ENCODE measurements at places on chromosomes 6 and 20. TPM values are rescaled to one million over a fixed set of nuclear protein-coding genes. Genes with fewer than 3 reads are reported as not detected.

The FILIP1 gene
- total RNA-seq, result 13.6 TPM

The OR2H1 gene
- not detected for total RNA-seq

The SLC17A9 gene
- total RNA-seq, result 30.0 TPM

The PNLDC1 gene
- total RNA-seq, result not detected

The PRL gene
- not detected for total RNA-seq

The FKBP1C gene
- total RNA-seq, result not detected

The ZNF311 gene
- total RNA-seq, result not detected

The ANKEF1 gene
- 9.0 TPM for total RNA-seq

The HAO1 gene
- total RNA-seq, result not detected

The SRSF12 gene
- total RNA-seq, result 0.53 TPM

The SLC25A27 gene
- total RNA-seq, result 11.7 TPM

GRCh38 chr20:35059110-35059509, 33.5 kb downstream of the TRPC4AP start:
- H3K27me3 ChIP-seq, result no peaks in the 10 kb centered on the region
- no peaks in the 10 kb centered on the region for H3K36me3 ChIP-seq
- no peak for DNase-seq
- no peak overlapping the region for H3K4me3 ChIP-seq
- peaks cover 3% of the 10 kb centered on the region for H3K4me1 ChIP-seq
- no peak overlapping the region for H3K27ac ChIP-seq

GRCh38 chr6:106064756-106065155, 21.4 kb upstream of the PRDM1 start:
- H3K27ac ChIP-seq, result no peak overlapping the region
- no peaks in the 10 kb centered on the region for H3K4me1 ChIP-seq
- no peak for DNase-seq

GRCh38 chr20:63072991-63073737, 66.4 kb upstream of the BHLHE23 start:
- no peaks in the 10 kb centered on the region for H3K36me3 ChIP-seq
- no peak overlapping the region for H3K27ac ChIP-seq
- H3K4me3 ChIP-seq, result no peak overlapping the region
- DNase-seq, result no peak

GRCh38 chr6:37258405-37259105, 611 bp upstream of the TMEM217 start:
- H3K27ac ChIP-seq, result peak overlapping the region; percentile 88
- peak overlapping the region; percentile 90 for H3K4me3 ChIP-seq
- H3K27me3 ChIP-seq, result no peaks in the 10 kb centered on the region
- H3K36me3 ChIP-seq, result no peaks in the 10 kb centered on the region

- no peak overlapping the region for H3K27ac ChIP-seq
- H3K27me3 ChIP-seq, result no peaks in the 10 kb centered on the region
- H3K4me1 ChIP-seq, result no peaks in the 10 kb centered on the region
- no peaks in the 10 kb centered on the region for H3K36me3 ChIP-seq
- no peak overlapping the region for H3K4me3 ChIP-seq
Measured at GRCh38 chr6:34723203-34723602, 26.6 kb upstream of the ILRUN start.

GRCh38 chr6:37483252-37483901, 16.3 kb downstream of the CCDC167 start:
- no peaks in the 10 kb centered on the region for H3K4me1 ChIP-seq
- no peak overlapping the region for H3K4me3 ChIP-seq
- H3K27me3 ChIP-seq, result no peaks in the 10 kb centered on the region
- H3K27ac ChIP-seq, result no peak overlapping the region
- H3K36me3 ChIP-seq, result peaks cover 52% of the 10 kb centered on the region
- no peak for DNase-seq

- H3K27me3 ChIP-seq, result no peaks in the 10 kb centered on the region
- no peak for DNase-seq
- H3K4me1 ChIP-seq, result no peaks in the 10 kb centered on the region
- H3K36me3 ChIP-seq, result no peaks in the 10 kb centered on the region
Measured at GRCh38 chr20:44678990-44679611, 27.6 kb upstream of the ADA start.

GRCh38 chr20:57663681-57664451, 43.6 kb upstream of the ZBP1 start:
- no peak overlapping the region for H3K27ac ChIP-seq
- H3K4me3 ChIP-seq, result no peak overlapping the region
- H3K36me3 ChIP-seq, result peaks cover 6% of the 10 kb centered on the region

DNA sequence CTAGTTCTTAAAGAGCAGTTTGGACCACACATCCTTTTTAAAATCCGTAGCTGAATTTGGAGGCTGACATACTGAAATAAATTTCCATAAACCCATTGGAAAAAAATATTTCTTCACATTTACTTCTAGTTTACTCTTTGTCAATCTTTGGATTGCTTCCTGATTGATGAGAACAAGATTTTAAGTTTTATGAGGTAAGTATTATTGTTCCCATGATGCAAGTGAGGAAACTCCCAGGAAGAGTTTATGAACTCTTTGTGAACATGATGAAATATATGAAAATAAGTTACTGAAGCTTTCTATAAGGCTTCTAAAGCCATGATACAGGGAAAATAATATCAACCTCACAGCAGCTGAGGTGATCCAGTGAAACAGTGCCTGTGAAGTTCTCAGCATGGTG, 320.0 kb downstream of the GJA1 start:
- no peak overlapping the region for H3K4me3 ChIP-seq
- no peaks in the 10 kb centered on the region for H3K27me3 ChIP-seq
- H3K27ac ChIP-seq, result no peak overlapping the region
- no peak for DNase-seq
- no peaks in the 10 kb centered on the region for H3K4me1 ChIP-seq

GRCh38 chr6:139099984-139100383, 34.9 kb upstream of the HECA start:
- H3K27me3 ChIP-seq, result no peaks in the 10 kb centered on the region
- H3K36me3 ChIP-seq, result no peaks in the 10 kb centered on the region
- H3K4me1 ChIP-seq, result no peaks in the 10 kb centered on the region
- H3K27ac ChIP-seq, result no peak overlapping the region

DNA sequence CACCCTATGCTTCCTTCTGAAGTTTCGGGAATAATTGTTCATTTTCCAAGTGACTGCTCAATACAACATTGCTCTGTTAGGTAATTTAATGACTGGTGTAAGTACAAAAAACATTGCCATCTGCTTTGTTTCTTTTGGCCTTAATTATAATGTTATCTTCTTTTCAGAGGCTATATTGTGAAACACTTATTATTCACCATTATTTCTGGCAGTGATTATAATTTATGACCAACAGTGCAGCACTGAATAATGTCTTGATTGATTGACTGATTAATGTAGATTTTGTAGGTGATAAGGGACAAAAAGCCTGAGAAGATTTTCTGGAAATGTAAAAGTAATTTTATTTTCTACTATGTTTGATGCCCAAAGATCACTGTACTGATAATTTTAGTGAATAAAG, 377.7 kb downstream of the PLCB1 start:
- no peaks in the 10 kb centered on the region for H3K36me3 ChIP-seq
- H3K27ac ChIP-seq, result no peak overlapping the region
- H3K4me1 ChIP-seq, result no peaks in the 10 kb centered on the region
- DNase-seq, result no peak
- no peaks in the 10 kb centered on the region for H3K27me3 ChIP-seq
- H3K4me3 ChIP-seq, result no peak overlapping the region

- H3K27me3 ChIP-seq, result no peaks in the 10 kb centered on the region
- no peaks in the 10 kb centered on the region for H3K36me3 ChIP-seq
- no peak overlapping the region for H3K4me3 ChIP-seq
- peak overlapping the region; percentile 88 for H3K27ac ChIP-seq
- DNase-seq, result no peak
- no peaks in the 10 kb centered on the region for H3K4me1 ChIP-seq
Measured at GRCh38 chr6:25172819-25173218, 106.4 kb upstream of the CARMIL1 start.

GRCh38 chr6:13157293-13157692, 171.0 kb downstream of the TBC1D7 start:
- no peak overlapping the region for H3K4me3 ChIP-seq
- H3K4me1 ChIP-seq, result no peaks in the 10 kb centered on the region
- H3K36me3 ChIP-seq, result no peaks in the 10 kb centered on the region
- no peak for DNase-seq

DNA sequence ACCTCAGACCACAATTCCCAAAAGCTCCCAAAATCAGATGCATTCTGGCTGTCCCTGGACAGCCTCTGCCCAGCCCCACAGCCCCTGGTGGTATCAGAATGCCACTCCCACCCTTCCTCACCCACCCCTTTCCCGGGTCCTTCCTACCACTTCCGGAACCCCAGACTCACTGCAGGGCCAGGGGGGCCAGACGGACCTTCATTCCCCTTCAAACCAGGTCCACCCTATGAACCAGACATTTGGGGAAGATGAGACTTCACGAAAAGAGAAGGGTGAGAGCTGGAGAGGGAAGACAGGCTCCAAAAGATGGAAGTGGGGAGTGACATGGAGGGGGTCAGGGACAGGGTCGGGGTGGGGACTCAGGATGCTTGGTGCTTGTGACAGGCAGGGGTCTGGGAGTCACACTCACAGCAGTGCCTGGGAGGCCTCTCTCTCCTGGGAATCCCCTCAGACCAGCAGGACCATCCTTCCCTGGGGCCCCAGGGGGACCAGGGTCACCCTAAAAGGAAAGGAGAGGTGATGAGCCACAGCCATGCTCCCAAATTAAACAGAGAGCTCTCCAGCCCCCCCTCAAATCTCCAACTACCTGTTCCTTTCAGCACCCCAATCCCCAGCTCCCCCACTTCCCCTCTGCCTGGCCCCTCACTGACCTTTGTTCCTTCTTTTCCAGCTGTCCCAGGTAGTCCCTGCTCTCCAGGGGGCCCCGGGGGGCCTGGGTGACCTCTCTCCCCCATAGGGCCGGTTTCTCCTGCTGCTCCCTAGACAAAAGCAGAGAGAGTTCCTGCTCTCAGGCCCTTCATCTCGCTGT, 20.2 kb downstream of the COL11A2 start:
- H3K4me3 ChIP-seq, result no peak overlapping the region
- H3K27me3 ChIP-seq, result no peaks in the 10 kb centered on the region
- DNase-seq, result no peak
- H3K27ac ChIP-seq, result no peak overlapping the region

- no peaks in the 10 kb centered on the region for H3K4me1 ChIP-seq
- no peaks in the 10 kb centered on the region for H3K36me3 ChIP-seq
- no peaks in the 10 kb centered on the region for H3K27me3 ChIP-seq
- no peak overlapping the region for H3K27ac ChIP-seq
Measured at GRCh38 chr20:60453388-60454246, 495.4 kb downstream of the CDH26 start.

DNA sequence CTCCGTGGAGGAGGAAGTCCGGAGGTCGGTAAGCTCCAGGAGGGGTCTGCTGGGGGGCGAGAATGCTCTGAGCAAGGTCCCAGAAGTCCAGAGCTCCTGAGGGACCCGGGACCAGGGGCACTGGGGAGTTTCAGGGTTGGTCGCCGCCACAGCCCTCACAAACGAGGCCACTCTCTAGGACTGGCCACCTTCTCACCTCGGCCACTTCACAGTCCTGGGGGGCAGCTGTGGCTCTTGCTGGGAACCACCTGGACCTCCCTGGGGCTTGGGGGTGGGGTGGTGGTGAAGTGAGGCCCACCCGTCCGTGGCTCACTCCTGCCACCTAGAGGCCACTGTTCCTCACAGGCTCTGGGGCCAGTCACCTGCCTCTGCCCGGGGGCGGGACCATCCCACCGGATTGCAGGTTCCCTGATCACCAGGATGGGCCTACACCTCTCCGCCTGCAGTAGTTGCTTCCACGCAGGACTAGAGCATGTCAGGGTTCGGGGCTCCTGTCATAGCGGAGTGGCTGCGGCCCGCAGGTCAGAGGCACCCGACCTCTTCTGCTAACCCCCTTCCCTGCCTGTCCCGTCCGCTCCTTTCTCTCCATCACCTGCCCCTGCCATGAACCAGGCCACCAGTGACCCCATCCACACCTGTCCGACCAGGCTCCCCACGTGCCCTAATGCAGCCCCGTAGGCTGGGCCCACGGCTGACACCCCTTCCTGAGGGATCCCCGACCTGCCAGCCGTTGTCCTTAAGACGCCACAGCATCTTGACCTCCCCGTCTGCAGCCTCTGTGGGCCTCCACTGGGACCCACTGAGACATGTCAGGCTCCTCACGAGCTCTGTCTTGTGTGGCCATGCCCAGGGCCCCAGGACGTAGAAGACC, 5.1 kb upstream of the TCEA2 start:
- DNase-seq, result no peak
- H3K27ac ChIP-seq, result peak overlapping the region; percentile 36
- H3K36me3 ChIP-seq, result no peaks in the 10 kb centered on the region
- no peak overlapping the region for H3K4me3 ChIP-seq
- no peaks in the 10 kb centered on the region for H3K27me3 ChIP-seq
- peaks cover 4% of the 10 kb centered on the region for H3K4me1 ChIP-seq

DNA sequence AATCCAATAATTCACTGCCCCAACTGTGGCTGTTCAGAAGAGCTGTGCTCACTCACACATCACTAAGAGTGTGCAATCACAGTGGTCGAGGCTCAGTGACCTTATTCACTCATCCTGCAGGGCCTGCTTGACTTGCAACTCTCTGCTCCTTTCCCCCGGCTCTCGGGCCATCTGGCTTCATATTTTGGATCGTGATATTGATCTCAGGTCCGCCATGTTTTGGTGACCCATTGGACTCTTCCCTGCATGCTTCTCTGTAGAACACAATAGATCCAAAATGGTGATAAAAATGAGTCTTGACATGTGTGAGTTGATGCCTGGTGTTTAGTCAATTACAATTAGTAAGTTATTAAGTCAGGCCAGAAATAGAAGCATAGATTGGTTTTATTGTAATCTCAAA, 313.9 kb upstream of the SOX4 start:
- H3K4me1 ChIP-seq, result no peaks in the 10 kb centered on the region
- DNase-seq, result no peak
- H3K27me3 ChIP-seq, result no peaks in the 10 kb centered on the region
- no peaks in the 10 kb centered on the region for H3K36me3 ChIP-seq
- H3K27ac ChIP-seq, result no peak overlapping the region

GRCh38 chr20:58709703-58710039, 17.1 kb downstream of the NPEPL1 start:
- no peak overlapping the region for H3K27ac ChIP-seq
- peaks cover 30% of the 10 kb centered on the region for H3K36me3 ChIP-seq
- no peak for DNase-seq
- no peak overlapping the region for H3K4me3 ChIP-seq

GRCh38 chr20:61936701-61937131, 129.0 kb downstream of the TAF4 start:
- no peak for DNase-seq
- no peak overlapping the region for H3K4me3 ChIP-seq
- H3K36me3 ChIP-seq, result no peaks in the 10 kb centered on the region
- H3K4me1 ChIP-seq, result no peaks in the 10 kb centered on the region
- H3K27ac ChIP-seq, result no peak overlapping the region

GRCh38 chr20:58992911-58993310, 11.9 kb downstream of the NELFCD start:
- H3K27ac ChIP-seq, result no peak overlapping the region
- DNase-seq, result no peak
- H3K4me1 ChIP-seq, result no peaks in the 10 kb centered on the region
- peaks cover 81% of the 10 kb centered on the region for H3K36me3 ChIP-seq
- H3K4me3 ChIP-seq, result no peak overlapping the region

- no peak overlapping the region for H3K27ac ChIP-seq
- H3K36me3 ChIP-seq, result peaks cover 89% of the 10 kb centered on the region
- H3K4me3 ChIP-seq, result no peak overlapping the region
- no peaks in the 10 kb centered on the region for H3K27me3 ChIP-seq
- no peak for DNase-seq
- H3K4me1 ChIP-seq, result no peaks in the 10 kb centered on the region
Measured at GRCh38 chr6:152218887-152219286, 411.4 kb downstream of the ESR1 start.

GRCh38 chr6:160039441-160039840, 70.6 kb downstream of the IGF2R start:
- no peaks in the 10 kb centered on the region for H3K27me3 ChIP-seq
- no peak overlapping the region for H3K27ac ChIP-seq
- H3K4me3 ChIP-seq, result no peak overlapping the region
- DNase-seq, result no peak
- H3K36me3 ChIP-seq, result peaks cover 24% of the 10 kb centered on the region
- peaks cover 34% of the 10 kb centered on the region for H3K4me1 ChIP-seq

All from ascending aorta (tissue), 2 donors.